ENCODE measurements at places on chromosomes 6 and 20.

GRCh38 chr6:89022798-89023197, 57.8 kb upstream of the PNRC1 start:
- DNase-seq: no peak

DNA sequence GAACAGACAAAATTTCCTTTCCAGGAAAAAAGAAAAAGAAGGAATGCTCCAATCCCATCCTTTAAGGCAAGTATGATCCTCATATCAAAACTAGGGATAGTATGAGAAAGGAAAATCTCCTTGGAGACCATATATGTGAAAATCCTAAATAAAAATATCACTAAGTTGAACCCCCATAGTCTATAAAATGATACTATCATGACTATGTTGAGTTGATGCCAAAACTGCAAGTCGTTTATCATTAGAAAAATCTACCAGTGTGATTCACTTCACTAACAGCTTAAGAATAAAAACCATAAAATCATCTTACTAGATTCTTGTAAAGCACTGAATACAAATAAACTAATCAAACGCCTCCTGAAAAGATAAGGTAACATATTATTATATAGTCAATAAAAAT, 76.6 kb upstream of the STXBP5 start:
- no peak for DNase-seq

DNA sequence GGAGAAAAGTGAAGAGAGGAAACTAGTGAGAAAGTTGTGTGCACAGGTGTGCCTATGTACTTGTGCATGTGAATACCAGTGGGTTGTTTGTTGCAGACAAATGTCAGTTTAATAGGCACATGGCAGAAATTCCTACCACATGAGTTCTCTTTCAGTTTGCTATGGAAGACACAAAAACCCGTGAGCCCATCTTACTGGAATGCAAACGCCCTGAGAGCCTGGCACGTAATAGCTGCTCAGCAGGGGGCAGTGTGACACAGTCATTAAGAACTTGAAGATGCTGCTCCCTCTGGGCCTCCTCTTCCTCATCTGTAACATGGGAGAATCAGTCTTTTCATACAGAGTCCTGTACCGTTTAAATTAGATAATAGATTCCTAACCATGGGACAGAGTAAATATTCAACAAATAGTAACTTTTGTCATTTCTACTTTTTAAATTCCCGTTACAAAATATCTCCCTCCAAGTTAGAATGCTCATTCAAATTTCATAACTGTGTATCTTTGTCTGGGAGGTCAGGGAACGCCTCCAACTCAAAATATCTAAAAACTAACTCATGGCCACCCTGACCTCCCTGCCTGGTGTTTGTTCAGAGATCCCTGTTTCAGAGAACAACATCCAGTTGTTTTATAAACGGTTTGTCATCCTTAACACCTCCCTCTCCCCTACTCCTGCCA, 802.9 kb downstream of the MAFB start:
- no peak for DNase-seq

DNA sequence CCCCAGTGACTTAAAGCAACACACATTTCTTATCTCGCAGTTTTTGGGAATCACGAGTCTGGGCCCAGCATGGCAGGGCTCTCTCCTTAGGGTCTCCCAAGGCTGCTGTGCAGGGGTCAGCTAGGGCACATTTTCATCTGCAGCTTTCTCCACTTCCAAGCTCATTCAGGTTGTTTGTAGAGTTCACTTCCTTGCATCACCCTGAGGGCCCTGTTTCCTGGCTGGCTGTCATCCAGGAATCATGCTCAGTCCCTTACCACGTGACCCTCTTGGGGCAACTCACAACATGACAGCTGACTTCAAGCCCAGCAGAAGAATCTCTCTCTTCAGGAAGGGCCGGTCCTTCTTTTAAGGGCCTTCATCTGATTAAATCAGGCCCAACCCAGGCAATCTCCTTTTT, 21.3 kb downstream of the SNAP25 start:
- no peak for DNase-seq

- DNase-seq: no peak
These were observed 24.5 kb upstream of the SMIM29 start for GRCh38 chr6:34273242-34273805.

DNA sequence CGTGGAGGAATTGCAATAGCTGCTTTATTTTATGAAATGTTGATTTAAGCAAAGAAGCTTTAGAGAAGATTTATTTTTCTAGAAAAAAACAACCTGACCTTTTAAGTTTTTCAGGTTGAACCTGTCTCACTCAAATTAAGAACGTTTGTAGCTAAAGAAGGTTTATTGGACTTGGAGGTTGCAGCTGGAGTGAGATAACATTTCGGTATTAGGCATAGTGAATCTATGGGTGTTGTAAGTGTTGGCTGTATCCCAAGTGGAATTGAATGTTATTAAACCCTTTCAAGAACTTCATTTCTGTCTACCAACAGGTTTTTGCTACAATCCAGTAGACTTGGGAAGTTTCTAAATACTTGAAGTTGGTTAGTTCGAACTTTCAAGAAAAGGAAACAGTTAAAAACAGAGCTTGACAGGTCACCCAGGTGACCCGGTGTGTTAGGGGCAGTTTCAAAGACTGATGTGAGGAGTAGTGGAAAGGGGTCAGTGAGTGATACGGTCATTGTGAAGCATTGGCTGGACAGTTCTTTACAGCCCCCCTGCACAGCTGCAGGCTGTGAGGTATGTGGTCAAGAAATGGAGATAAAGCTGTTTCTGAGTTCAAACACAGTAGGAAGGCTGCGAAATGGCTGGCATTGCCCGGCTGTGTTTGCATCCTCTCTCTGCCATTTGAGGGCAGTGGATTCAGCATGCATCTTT, 2.4 kb upstream of the TBCC start:
- DNase-seq: no peak

GRCh38 chr20:40865095-40865494, 163.5 kb upstream of the TOP1 start:
- DNase-seq: no peak

GRCh38 chr6:133683308-133683580, 205.7 kb upstream of the TCF21 start:
- DNase-seq: no peak

GRCh38 chr6:117275205-117275604, 9.8 kb downstream of the VGLL2 start:
- no peak for DNase-seq

- no peak for DNase-seq
These were observed 45.9 kb downstream of the RIPOR3 start for GRCh38 chr20:50645253-50646068.

DNA sequence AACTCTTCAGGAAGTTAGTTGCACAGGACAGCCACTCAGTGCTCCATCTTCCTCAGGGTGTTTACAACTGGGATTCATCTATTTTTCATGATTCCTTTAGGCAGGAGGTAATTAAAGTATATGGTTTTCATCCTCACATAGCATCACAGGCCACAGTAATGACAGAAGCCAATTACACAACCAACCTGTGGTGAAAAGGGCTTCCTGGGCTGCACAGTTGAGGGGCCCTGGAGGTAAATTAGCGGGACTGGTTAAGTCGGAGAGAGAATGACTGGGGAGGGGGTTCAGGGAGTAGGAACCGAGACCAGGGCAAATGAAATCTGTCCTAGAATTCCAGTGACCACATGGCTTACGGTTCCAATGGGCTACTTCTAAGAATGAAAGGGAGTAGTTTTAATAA, 37.0 kb downstream of the BAK1 start:
- no peak for DNase-seq

- no peak for DNase-seq
These were observed 585 bp downstream of the PIM1 start for GRCh38 chr6:37170273-37171200.

DNA sequence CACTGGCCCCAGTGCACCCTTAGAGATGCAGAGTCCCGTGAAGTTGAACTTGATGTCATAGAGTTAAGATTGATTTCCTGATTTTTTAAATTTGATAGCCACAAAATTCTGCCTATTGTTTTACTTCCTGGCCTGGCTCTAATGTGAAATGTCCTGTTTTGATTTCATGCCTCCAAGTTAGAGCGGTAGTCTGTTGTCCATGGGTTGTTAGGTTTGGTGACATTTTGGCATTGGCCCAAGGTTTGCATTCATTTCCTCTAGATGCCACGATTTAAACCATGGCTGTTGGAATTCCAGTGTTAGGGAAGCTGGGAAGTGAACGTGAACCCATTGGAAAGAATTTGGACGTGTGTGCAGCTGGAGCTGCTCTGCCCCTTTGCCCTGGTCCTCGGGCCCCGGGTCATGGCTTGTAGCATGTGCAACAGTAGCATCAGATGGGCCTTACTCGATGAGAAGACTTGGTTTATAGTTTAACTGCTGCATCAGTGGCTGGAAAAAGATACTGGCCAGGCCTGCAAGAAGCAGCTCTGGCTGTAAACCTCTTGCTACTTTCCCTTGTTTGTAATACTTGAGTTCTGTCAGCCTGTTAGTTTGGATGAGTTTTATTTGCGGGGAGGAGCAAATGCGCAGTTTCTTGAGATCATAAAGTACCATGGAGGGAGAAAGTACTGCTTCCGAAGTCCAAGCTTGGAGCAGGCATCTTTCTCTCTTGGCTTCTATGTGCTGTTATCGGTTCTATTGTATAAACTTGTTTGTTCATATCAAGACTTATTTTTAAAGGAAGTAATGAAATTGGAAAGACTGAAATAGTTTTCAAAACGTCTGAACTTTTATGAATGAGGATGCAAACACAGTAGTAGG, 121.4 kb upstream of the CLDN20 start:
- no peak for DNase-seq

DNA sequence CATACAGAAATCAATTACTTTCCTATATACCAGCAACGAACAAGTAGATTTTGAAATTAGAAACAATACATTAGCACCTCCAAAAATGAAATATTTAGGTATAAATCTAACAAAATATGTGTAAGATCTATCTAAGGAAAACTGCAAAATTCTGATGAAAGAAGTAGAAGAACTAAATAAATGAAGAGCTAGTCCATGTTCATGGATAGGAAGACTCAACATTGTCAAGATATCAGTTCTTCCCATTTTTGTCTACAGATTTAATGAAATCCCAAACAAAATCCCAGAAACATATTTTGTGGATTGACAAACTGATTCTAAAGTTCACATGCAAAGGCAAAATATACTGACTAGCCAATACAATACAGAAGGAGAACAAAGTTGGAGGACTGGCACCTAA, 33.7 kb downstream of the PREP start:
- DNase-seq: no peak

DNA sequence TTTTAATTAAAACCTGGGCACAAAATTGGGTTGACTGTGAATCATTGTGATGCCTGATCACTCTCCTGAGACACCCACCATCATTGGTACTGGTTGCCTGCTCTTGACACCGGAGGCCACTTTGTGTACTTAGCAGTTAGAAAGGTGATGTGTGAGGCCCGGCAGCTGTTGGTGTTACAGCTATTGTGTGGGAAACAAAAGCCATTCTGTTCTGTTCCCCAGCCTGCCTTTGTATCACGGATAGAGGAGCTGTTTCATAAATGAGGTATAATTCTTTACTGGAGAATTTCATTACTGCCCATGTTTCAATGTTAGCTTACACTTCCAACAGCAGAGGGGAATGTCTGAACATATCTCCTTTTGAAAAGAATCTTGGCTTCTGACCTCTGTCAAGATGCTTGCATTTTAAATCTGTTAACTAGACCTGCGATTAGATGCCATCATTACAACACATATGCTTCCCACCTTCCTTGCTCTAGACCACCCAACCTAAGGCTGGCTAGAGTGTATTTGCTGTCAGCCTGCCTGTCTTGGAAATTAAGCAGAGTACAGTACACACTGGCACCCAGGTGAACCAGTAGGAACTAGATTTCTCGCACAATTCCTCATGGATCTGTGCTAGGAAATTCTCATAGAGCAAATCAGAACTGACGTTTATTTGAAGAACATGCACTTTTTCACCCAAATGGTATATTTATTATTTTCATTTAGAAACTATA, 142.4 kb upstream of the INSM1 start:
- no peak for DNase-seq

GRCh38 chr6:36728289-36729160, 30.9 kb downstream of the RAB44 start:
- DNase-seq: no peak

- no peak for DNase-seq
These were observed 197.6 kb downstream of the DTNBP1 start for GRCh38 chr6:15465212-15465611.

- DNase-seq: no peak
These were observed 1207.2 kb upstream of the CITED2 start for GRCh38 chr6:140581601-140582000.

DNA sequence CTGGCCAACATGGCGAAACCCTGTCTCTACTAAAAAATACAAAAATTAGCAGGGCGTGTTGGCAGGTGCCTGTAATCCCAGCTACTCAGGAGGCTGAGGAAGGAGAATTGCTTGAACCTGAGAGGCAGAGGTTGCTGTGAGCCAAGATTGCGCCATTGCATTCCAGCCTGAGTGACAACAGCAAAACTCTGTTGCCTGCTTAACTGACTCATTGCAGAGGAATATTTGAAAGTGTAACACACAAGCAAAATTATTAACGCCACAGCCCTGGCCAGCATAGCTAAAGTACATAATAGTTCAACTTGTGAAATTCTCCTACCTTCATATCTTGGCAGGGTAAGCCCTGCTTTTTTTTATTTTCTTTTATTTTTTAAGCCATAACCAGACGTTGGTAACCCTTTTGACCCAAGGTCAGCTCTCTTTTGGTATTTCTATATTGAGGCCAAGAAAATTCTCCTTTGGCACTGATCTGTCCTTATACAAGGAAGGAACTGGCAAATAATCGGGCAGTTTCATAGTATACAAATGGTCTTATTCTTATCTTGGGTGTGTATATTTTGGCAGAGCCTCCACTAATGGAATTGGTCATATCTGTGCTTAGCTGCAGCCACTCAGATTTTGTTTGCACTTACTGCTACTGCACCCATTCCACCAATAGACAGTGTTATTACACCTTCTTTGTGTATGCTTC, 4.0 kb upstream of the ADGRF5 start:
- no peak for DNase-seq

GRCh38 chr6:3905945-3906845, 57.0 kb downstream of the FAM50B start:
- DNase-seq: no peak

DNA sequence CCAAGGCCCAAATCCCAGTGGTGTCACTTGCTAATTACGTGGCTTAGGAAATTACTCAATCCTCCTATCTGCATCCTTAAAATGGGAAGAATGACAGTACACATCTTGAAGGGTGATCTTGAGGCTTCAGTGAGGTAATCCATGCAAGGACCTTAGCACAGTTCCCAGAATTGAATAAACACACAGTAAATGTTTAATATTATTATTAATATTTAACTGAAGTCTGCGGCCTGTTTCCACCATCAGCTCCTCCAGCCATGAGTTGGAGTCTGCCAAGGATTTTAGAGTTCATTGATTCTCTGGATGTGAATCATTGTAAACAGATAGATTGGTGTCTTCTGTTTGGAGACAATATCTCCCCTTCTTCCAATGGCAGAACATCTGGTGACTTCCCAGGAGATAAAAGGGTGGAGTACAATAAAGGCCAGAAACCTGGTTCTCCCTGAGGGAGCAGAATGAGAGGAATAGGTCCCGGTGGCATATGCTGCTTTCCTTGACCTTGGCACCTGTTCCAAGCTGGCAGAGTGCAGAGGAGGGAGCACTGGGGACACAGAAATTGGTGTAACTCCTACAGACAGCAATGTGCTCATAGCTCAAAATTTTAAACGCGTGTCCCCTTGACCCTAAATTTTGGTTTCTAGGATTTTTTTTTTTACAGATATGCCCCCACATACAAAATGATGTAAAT, 25.4 kb downstream of the UNC5CL start:
- no peak for DNase-seq

GRCh38 chr20:34791289-34792020, 34.0 kb downstream of the NCOA6 start:
- DNase-seq: no peak

- DNase-seq: no peak
These were observed 8.1 kb downstream of the SYNJ2 start for GRCh38 chr6:157989541-157990289.

- DNase-seq: no peak
These were observed 378.7 kb downstream of the RNGTT start for GRCh38 chr6:88584581-88585275.
